Fibroblast of skin of back (primary cell): ENCODE measurements at places on chromosomes 5 and 9.

DNA sequence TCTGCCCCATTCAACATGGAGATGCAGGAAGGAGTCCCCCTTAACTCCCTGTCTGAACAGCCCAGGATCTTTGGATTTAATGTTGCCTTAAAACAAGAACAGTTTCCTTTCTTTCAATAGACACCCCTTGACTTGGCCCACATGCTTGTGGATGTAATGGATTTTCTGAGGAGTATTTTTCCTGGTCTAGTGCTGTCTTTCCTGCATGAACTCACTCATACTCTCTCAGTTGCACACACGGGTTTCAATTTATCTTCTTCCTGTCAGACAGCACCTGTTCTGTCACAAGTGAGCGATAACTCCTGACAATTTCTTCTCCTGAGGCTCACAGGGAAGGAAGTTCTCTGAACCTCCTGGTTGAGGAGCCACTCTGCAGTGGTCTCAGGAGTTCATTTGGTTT is 85.1 kb downstream of the ACER2 start:
- no peak for DNase-seq

- peak; percentile 100 for DNase-seq
These were observed at the start of gene CKS2 for GRCh38 chr9:89310475-89311345. TSS of gene CKS2 (plus strand) at chr9:89311195. CDS start at chr9:89311293, 98 bp downstream.

- no peak for DNase-seq
These were observed 281.2 kb downstream of the NR2F1-AS1 start for GRCh38 chr5:93299681-93300308.

- DNase-seq: no peak
These were observed 50.8 kb downstream of the DCP2 start for GRCh38 chr5:113027431-113027830.
